Activated CD4-positive, CD25-positive, alpha-beta regulatory T cell (primary cell): ENCODE measurements at places on chromosomes 1 and 21.

DNA sequence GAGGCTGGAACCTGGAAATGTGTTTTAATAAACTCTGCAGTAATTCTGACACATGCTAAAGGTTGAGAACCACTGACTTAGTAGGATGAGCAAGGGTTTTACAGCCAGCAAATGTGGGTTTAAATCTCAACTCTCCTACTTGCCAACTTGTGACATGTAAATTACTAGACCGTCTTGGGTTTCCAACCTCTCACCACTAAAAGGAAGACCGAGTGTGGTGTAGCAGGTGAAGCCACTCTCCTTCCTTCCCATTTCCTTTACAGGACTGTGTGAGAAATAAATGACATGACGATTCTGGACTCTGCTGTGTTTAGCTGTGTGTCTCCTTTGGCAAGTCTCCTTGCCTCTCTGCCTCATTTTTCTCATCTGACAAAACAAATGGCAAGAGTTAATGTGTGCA lies 49.5 kb upstream of the DNAJC6 start:
- no peak for DNase-seq

- no peak for DNase-seq
Measured at GRCh38 chr21:26795866-26796329, 49.3 kb downstream of the ADAMTS1 start.

- DNase-seq, result no peak
Measured at GRCh38 chr1:13628218-13628617, 44.6 kb downstream of the PDPN start.

DNA sequence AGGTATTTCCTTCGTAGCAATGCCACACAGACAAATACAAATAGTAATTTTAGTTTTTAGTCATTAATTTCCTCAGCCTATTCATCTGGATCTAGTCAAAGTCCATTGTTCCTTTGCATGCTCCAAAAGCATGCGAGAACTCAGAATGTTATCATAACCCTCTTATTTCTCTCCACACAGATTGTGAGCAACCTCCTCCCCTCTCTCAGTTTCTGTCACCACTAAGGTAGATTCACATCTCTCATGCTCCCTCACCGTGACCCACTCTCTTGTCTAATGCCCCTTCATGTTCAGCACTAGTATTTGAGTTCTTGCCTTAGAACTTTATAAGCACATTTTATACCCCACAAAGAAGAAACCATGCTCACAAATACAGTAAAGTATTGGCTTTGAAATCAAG lies 582.4 kb downstream of the PLA2G4A start:
- no peak for DNase-seq

DNA sequence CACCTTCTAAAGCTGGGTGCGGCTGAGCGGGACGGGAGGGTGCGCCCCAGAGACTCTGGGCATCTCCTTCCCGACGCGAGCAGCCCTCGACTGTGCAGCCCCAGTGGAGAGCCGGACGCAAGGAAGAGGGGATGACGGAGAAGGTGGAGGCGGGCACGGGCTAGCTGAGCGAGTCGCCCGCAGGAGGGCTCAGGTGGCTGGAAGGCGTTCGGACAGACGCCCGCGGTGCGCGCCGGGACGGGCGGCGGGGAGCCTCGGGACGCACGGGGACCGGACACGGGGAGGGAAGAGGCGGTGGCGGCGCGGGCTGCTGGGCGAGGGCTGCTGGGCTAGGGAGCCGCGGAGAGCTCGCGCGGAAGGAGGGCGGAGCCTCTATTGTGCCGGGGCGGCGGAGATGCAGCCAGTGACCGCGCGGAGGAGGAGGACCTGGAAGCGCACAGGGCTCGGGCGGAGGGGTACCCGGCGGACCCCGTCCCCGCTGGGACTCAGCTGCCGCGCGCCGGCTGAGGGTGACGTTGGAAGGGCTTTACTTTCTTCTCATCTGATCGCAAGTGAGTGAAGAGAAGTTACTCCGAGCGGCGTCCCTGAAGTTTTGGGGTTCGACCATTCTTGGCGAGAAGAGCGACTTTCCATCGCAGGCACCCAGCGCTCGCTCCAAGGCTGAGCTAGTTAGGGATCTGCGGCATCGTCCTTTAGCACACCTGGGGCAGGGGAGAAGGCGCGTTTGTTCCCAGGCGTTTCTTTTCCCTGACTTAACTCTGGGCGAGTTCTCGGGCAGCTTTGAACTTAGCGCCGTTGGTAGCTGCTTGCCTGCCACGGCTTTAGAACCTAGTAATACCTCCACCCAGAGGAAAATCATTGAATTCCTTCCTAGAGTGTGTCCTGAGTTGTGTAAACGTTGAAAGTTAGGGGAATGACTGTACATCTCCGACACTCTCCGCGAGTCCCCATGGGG lies at the start of gene OLFML2B:
TSS of gene OLFML2B (minus strand) at position 323 of the 955 bp plus-strand sequence. CDS start 439 bp downstream, outside the sequence.
- no peak for DNase-seq

DNA sequence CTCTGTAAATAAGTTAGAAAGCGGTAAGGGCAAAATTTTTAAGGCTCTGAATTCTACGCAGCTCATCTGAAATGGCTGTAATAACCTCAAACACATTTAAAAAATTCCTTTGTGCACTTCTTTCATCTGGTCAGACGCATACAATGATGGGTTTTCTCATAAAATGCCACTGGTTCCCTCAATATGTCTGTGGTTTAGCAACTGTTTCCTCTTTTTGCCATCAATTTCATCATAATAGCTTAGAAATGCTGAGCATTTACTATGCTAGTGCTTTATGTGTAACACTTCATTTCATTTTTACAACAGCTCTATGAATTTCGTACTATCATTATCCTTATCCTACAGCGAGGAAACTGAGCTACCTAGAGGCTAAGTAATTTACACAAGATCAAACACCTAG lies 35.3 kb upstream of the DMRTA2 start:
- no peak for DNase-seq

DNA sequence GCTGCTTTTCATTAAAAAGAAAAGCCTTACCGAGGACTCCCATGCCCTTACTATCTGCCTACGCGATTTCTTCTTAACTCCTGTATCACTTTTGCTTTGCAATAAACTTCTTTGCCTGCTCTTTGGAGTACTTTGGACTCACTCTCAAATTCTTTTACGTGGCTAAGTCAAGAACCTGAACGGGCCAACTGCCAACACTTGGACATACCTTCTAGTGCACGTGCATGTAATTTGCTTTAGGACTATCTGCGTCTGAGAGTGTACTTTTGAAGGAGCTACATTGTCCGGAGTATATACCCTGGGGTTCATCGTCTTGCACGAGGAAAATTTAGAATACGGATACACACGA lies 3.6 kb upstream of the OTUD3 start:
- no peak for DNase-seq

DNA sequence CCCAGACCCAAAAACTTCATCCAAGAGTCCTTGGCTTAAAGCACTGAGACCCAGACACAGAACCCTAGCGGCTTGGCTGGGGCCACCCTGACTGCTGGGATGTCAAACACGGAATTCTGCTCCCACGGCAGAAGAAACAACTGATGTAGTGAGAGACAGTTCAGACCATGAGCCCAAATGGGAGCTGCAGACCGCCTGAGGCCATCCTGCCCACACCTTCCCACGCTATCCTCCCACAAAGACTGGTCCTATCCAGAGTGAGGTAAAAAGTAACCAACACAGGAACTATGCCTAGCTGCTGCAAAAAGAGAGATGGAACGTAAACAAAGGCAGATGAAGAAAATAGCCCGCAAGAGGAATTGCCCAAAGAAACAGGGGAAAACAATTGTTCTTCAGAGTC lies 203.3 kb downstream of the PTPRU start:
- DNase-seq, result no peak

DNA sequence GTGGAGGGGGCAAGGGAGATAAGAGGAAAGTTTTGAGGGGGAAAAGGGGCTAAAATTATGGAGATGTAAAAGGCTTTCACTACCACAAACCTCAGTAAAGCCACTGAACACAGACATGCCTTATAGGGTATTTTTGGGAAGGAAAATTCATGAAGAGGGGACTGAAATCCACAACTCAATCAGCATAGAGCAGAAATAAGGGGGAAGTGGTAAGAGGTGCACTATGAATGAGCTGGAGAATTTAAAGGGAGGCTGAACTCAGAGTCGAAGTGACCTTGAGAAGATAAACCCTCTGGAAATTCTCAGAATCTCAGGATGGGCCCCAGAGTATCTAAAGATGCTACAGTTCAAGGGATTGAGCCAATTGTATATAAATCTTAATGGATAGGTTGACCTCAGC lies 15.3 kb downstream of the RHEX start:
- no peak for DNase-seq

- DNase-seq, result no peak
Measured at GRCh38 chr1:198846556-198846955, 207.7 kb downstream of the PTPRC start.

DNA sequence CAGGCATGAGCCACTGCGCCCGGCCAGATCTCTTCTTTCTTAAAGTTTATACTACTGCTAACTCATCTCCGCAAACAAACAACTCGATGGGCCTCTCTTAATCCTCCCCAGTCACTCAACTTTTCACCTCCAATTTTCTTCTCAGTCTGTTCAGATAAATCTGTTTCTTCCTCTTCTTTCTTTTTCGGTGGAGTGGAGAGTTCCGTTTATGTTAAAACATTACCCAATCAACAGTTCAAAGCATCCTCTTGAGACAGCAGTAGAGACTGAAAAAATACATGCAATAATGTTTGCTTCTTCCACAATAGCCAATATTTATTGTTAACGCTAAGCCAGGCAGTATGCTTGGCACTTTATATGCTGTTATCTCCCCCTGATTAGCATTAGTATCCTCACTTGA lies 1.4 kb upstream of the ANKRD13C start:
- DNase-seq, result no peak

- DNase-seq, result no peak
Measured at GRCh38 chr1:193937308-193937707, 750.9 kb upstream of the B3GALT2 start.

- no peak for DNase-seq
Measured at GRCh38 chr1:35554266-35555211, 2.7 kb downstream of the KIAA0319L start.

DNA sequence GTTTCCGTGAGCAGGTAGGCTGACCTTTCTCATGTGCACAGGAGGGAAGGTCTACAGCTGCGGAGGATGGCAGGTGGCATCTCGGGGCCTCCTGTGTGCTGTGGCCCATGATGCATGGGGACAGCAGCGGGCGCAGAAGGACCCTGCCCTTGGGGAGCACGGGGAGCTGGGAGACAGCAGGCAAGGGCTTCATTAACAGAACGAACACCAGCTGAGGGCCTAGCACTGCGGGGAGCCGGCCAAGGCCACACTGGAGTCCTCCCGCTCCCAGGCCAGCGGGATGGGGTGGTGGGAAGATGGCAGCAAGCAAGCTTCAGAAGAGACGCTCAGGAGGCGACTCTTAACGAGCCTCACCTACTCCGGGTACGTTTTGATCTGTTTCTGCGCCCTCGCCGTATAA lies 66.6 kb downstream of the SCCPDH start:
- no peak for DNase-seq

- no peak for DNase-seq
Measured at GRCh38 chr1:118982821-118983557, 5.2 kb downstream of the TBX15 start.

DNA sequence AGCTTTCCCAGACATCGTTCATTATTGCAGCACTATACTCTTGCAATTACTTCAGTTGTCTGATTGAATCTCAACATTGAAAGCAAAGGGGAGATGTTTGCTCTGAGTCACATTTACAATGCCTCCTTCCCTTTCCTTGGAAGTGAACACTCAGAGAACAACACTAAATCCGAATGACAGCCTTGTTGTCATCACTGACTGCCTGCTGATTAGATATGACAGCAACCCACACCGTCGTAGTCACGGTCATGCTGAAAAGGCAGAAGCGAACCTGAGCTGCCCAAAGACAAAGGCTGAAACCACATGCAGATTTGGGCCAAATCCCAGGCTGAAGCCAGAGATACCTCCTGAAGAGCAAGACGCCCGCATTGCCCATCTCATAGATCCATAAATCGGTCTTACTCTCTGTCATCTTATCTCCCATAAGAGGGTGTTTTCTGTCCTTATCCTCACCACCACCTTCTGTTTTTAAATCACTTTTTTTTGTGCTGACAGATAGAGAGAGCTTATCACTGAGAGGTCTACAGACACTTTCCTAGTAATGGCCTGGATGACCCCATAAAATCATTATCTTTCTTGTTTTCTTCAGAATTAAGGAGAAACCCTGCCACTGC lies 47.5 kb downstream of the TMCO4 start:
- no peak for DNase-seq

- no peak for DNase-seq
Measured at GRCh38 chr1:27865821-27866220, 6.5 kb upstream of the THEMIS2 start.

DNA sequence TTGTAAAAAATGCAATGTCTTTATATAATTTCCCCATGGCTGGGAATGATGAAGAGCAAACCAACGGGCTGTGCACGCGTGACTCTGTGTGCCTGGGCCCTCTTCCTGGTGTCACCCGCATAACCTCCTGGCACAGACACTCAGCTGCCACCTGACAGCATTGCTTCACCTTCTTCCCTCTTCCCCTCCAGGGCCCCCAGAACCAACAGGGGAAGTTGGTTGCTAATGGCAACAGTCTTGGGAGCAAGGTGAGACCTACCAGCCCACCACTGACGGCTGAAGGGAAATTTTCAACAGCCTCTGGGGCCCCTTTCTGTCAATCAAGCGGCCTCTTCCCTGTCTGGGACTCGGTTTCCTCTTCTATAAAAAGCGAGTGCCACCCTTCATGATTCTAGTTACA lies 33.2 kb downstream of the SSBP3 start:
- DNase-seq, result no peak

- no peak for DNase-seq
Measured at GRCh38 chr21:34152500-34152899, 79.1 kb downstream of the MRPS6 start.

DNA sequence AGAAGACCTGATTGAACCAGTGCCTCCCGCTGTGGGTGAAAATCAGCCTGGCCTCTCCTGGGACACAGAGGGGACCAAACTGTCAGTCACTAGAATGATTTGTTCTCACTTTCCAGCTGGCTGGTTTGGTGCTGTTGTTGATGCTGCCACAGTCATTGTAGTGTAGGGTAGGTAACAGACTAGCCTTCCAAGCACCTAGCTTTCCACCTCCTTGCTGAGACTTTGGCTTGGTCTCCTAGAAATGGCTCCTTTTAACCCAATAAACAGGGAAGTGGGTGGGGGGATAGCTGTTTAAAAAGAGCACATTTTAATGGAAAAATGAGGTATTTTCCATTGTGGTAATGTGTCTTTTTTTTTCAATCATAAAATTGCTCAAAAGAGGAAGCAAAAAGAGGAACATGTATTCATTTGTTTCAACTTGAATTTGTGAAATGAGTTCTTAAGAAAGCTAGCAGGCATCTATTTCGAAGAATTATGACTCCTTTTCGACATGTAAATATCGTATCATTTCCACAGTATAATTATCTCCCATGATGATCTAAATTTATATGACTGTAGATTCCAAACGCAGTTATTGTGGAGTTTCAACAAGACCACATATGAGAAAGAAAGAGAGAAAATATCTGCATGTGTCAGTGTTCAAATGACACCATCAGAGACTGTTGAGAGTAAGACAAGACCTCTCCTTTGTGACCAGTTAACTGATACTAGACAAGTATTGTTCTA lies 190.1 kb downstream of the HLX start:
- no peak for DNase-seq

GRCh38 chr21:36163750-36164741 lies 7.4 kb downstream of the DOP1B start:
- DNase-seq, result no peak
